ENCODE measurements at places on chromosomes 7 and 10. TPM values are rescaled to one million over a fixed set of nuclear protein-coding genes. Genes with fewer than 3 reads are reported as not detected.

CALML5 gene
- not detected for total RNA-seq

KIF20B gene
- 3.0 TPM for total RNA-seq

ADAP1 gene
- 106 TPM for total RNA-seq

WDR11 gene
- total RNA-seq, result 41.4 TPM

PNLIPRP2 gene
- total RNA-seq, result not detected

HTR5A gene
- total RNA-seq, result not detected

SPACDR gene
- total RNA-seq, result not detected

MEOX2 gene
- total RNA-seq, result 4.5 TPM

PTPN20 gene
- 0.94 TPM for total RNA-seq

IL6 gene
- total RNA-seq, result not detected

GCK gene
- total RNA-seq, result 0.54 TPM

PCLO gene
- 2.0 TPM for total RNA-seq

SLC26A4 gene
- 6.1 TPM for total RNA-seq

MDH2 gene
- total RNA-seq, result 72.3 TPM

CCM2 gene
- total RNA-seq, result 35.8 TPM

INPP5A gene
- 167 TPM for total RNA-seq
